SJCRH30 (cell line): ENCODE measurements at places on chromosomes 6 and 20. TPM values are rescaled to one million over a fixed set of nuclear protein-coding genes. Genes with fewer than 3 reads are reported as not detected.

DNA sequence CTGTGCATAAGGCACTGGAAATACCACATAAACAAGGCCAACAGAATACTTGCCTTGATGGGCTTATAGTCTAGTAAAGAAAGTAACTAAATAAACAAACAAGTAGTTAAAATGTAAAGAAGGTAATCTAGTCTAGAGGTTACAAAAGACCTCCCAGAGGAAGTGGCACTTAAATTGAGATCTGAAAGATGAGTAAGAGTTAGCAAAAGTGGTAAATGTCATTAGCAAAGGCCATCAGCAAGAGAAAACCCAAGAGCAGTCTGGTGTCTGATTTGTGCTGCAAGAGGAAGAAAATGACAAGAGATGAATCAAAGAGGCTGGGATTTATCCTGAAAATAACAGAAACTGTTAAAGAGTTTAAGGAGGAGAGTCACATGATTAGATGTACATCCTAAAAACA lies 96.6 kb upstream of the SMLR1 start:
- no peak for DNase-seq

GRCh38 chr20:62444286-62444685 lies 16.9 kb upstream of the RBBP8NL start:
- no peak for DNase-seq

The HEY2 gene
- total RNA-seq: 0.15 and 0.22 TPM in 2 replicates

The UST gene
- total RNA-seq: 24.2 and 28.9 TPM in 2 replicates

The RGS17 gene
- 13.6 and 15.5 TPM in 2 replicates for total RNA-seq
